ENCODE measurements at places on chromosomes 1 and 21.

DNA sequence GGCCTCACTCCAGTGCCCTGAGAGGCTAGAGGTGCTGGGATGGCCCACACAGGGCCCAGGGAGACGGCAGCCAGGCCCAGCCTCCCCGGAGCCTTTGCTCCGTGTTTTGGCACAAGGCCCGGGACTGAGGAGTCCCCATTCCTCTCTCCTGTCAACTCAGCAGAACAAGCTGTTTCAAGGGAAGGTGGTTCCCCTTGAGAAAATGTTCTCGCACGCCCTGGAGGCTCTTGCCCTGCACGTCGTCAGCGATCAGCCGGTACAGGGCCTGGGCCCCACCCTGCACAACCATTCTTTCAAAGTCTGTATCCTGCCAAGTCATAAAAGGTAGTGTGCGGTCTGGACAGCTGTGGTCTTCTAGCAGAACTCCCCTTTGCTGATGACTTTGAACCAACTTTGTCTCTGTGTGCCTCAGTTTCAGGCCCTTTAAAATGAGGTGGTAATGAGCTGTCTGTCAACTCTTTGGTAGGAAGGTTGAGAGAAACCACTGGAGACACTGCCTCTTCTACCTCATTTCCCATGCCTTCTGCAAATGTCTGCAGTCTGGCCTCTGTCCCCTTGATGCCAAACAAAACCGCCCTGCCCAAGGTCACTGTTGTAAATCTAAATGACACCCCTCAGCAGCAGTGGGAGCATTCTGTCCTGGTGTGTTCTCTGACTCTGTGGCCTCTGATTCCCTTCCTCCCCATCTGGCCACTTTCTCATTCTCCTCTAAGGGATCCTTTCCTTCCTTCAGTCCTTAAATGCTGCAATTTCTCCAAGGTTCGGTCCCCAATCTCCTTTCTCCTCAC is 138.6 kb upstream of the JUN start:
- peak; percentile 74 for DNase-seq

DNA sequence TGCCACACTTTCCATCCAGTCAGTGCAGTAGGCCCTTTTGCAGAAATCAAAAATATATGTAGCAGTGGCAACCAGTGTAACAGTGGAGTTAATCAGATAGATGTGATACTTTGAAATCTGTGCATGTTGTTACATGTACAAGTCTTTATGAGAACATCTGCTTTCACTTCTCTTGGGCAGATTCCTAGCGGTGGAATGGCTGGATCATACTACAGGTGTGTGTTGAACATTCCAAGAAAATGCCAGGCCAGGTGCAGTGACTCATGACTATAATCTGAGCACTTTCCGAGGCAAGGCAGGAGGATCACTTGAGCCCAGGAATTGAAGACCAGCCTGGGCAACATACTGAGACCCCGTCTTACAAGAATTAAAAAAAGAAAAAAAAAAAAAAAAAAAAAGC is 55.3 kb downstream of the GNB1 start:
- DNase-seq: no peak

GRCh38 chr1:40315239-40315794 is 1.8 kb downstream of the COL9A2 start:
- DNase-seq: no peak

- DNase-seq: no peak
Measured at GRCh38 chr21:33936301-33937038, 20.9 kb upstream of the ATP5PO start.

- no peak for DNase-seq
Measured at GRCh38 chr1:174800216-174800851, 199.4 kb upstream of the CACYBP start.
